ENCODE measurements at places on chromosomes 1 and 21.

- no peak for DNase-seq
These were observed 8.1 kb upstream of the KHDRBS1 start for GRCh38 chr1:32005522-32005921.

DNA sequence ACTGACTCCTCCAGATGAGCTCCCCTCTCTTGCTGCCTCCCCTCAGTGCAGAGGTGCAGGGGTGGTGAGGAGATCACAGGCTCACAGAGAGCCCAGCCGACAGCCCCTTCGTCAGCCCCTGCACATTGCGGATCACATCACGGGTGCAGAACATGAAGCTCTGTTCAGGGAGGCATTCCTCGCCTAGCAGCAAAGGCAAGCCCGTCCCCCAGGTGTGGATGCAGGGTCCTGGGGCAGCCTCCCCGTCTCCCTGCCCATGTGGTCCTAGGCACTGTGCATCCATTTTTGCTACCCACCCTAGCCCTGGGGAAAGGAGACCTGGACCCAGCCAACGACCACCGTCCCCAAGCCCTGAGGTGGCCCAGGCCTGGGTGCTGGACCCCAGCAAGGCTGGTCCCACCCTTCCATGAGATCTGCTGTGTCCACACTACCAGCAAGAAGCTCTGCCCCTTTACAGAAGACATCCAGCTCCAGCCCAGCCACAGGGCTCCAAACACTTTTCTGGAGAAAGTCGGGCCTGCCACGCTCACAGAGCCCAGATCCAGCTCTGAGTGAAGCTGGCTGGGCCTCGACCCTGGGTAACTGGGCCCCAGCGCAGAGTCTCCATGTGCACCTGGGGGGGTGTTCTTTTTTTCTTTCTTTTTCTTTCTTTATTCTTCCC is 248.7 kb downstream of the NPHP4 start:
- DNase-seq = no peak

DNA sequence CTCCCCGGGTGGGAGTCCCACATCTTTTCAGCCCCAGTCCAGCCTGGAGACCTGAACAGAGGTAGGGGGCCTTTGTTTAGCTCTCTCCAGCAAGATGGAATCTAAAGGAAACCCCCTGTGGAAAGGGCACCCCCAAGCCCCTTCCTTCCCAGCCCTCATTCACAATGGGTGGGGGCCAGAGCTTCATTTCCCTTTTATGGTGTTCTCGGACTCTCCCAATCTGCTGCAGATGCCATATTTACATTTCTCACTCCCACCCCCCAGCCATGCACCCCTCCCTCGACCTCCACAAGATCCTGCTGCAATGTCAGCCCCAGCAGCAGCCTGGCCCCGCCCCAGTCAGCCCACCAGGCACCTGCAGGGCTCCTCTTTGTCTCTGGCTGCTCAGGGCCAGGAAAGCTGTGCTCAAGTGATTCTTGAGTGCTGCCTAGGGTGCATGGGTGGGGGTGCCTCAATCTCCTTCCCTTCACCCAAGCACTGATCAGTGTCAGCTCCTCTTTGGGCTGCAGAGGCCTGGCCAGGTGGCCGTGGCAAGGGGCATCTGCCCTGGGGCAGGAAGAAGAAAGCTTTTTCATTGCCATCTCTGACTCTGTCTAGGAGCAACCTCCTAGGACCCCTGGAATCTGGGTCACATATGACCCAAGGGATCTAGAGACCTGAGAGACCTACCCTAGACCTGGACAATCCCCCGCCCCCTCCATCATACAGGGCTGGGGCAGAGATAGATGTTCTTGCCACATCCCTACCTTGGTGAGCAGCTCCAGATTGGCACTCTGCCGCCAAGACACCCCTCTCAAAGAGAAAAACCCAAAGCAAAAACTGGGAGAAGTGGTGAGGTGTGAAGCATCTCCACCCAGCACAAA is 1.7 kb downstream of the KIF21B start:
- no peak for DNase-seq

DNA sequence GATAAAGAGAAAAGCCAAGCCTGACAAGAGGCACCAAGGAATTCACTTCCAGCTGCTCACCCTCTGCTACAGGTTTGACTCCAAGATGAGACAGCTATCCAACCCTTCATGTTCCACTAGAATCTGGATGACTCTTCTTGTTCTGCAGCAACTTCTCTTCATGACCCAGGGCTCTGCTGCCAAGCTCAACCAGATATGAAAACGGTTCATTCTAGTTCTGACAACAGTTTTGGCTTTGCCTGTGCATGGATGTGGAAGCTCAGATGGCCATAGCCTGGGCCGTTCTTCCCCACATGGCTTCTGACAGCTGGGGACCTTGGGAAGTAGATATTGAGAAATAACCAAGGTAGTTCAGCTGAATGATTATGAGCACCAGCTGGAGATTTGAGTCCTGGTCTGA is 13.7 kb downstream of the PI4KB start:
- DNase-seq = no peak

- DNase-seq = no peak
These were observed 1.3 kb downstream of the INAVA start for GRCh38 chr1:200895801-200896530.

- DNase-seq = peak; percentile 57
These were observed 1.2 kb downstream of the PTPN14 start for GRCh38 chr1:214550013-214550856.

DNA sequence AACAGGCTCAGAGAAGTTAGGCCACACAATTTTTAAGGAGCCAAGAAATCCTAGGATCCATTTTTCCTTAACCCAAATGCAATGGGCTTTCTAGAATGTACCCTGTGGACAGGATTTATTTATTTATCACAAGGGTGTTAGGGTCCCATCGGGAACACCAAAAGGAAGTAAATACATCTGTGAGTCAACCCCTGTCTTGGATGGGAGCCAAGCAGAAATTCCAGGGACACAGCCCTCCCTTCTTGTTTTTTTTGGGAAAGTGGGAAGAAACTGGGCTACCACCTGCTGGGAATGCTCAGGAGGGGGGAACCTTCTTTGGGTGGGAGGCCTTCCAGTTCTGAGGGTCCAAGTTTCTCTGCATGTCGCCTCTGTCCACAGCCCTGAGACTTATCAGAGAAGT is 1.3 kb downstream of the CRNN start:
- DNase-seq = no peak

DNA sequence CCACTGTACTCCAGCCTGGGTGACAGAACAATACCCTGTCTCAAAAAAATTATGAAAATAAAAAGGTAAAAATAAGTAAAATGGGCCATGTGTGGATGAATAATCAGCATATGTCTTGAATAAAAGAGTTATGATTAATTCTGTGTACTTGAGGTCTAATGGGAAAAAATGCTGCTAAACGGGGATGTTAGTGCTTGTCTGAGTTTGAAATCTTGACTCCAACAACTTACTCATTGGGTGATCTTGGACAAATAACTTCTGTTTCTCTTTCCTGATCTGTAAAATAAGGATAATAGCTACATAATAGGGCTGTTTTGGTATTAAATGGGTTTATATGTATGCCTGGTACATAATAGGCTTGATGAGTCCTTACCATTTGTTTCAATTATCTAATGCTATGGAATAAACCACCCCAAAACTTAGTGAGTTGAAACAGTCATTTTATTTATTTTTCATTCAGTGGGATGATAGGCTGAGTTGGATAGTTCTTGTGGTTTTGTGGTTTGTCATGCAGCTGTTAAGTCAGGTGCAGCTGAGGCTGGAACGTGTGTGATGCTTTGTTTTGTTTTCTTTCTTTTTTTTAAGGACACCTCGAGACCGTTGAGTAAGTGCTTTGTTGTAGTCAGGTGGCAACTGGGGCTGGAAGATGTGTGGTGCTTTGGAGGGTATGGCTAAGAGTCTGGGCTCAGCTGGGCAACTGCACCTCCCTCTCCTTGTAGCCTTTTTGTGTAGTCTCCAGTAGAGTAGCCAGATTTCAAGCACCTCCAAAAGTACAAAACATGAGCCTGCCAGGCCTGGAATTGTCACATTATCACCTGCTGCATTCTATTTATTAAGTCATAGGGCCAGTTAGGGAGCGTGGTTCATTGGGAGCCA is 4.9 kb downstream of the MDM4 start:
- DNase-seq = peak; percentile 84

GRCh38 chr1:54819195-54819536 is 18.0 kb upstream of the TTC22 start:
- DNase-seq = no peak
